ENCODE measurements at places on chromosomes 2 and 18.

DNA sequence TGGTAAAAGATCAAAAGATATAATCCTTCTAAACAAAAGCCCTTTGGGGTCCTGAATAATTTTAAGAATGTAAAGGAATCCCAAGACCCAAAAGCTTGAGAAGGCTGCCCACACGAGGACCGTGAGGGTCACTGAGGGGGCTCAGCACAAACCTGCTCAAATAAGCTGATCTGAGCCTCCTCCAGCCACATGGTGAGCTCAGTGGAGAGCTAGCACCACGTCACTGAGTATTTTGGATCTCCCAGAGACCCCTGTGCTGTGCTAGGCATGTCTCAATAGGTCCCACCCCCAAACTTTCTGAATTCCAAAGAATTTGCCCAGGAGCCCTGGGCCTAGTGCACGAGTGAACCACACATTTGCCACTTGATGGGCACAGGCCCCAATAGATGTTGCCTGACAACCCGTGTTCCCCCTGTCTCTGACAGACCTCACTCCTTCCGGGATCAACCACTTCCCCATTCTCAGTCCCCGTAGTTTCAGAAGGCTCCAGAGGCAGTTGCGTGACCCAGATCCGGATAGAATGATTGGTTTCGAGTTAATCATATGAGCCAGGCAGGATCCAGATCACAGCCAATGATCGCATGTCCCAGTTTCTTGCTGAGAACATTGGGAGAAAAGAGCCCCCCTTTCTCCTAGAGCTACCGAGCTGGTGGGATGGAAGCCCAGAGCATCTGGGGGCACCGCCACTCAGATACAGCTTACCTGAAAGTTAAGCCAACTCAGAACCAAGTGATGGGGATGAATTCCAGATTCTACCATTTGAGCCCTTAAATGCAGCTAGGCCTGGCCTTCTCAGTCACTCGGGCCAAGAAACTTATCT lies 203.8 kb downstream of the TNS1 start:
- DNase-seq = no peak

DNA sequence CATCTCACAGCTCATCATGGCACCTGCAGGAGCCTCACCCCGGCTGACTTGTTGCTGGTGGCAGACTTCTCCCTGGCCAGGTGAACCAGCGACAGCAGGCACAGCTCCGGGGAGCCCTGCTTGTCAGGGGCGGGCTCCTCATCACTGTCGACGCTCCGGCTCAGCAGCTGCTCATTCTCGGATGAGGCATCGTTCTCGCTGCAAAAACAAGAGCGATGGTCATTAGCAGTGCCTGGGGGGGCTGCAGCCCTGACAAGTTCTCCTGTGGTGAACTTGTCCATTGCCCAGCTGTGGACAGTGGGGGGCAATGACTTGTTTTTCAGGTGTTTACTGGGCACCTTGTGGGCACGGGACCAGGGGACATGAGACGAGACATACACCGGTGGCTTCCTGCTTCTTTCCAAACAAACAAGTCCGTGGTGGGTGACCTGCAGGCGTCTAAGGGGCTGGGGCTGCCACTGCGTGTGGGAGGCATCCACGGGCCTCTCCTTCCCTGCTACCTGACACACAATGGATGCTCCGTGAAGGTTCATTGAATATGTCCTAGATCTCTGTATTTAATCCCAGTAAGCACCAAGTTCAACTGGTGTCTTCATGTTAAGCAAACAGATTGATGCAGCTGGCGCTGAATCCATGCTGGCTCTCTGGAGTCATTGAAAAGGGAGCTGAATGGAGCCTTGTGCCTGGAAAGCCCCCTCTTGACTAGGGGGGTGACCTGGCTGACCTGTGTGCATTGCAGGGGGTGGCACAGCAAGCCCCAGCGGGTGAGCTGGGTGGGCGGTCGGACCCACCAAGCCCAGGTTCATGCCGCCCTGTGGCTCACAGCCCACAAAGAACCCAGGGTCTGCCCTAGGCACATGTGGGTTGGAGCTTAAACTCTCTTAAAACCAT lies 81.0 kb downstream of the EDAR start:
- DNase-seq = no peak

- no peak for DNase-seq
Measured at GRCh38 chr18:212780-213179, 54.4 kb downstream of the USP14 start.

DNA sequence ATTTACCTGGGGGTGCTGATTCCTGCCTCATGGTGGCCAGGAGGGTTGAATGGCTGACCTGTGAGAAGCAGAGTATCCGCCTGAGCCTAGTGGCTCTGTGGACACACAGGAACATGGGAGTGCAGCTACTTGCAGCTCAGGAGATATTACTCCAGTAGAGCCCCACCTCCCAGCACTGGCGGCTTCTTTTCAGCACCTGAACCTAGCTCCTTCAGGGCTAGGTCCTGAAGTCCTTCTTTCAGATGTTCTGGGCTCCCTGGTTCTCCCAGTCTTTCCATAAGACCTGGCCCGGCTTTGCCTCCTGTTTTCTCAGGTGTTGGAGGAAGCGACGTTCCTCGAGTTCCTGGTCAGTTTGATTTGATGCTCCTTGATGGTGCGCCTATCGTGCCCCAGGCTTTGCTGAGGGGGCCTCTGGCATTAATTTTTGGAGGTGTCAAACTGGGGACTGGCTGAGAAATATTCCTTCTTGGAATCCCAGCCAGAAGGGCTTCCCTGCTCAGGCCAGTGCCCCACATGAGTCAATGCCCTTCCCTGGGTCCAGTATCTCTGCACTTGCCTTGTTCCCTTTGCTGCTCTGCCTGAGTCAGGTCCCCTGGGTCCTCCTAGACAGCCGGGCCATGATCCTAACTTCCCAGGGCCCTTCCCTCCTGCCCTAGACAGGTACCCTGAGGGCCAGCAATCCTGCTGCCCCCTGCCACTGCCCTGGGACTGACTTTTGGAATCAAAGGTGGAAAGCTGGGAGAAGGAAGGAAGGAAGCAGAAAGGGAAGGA lies 110.7 kb upstream of the HAAO start:
- no peak for DNase-seq

GRCh38 chr2:231929961-231930592 lies 3.9 kb upstream of the NPPC start:
- no peak for DNase-seq

- DNase-seq = peak; percentile 60
Measured at GRCh38 chr2:43218702-43219382, 7.6 kb downstream of the ZFP36L2 start.

- DNase-seq = no peak
Measured at GRCh38 chr2:113009622-113010021, 4.4 kb downstream of the IL36A start.

DNA sequence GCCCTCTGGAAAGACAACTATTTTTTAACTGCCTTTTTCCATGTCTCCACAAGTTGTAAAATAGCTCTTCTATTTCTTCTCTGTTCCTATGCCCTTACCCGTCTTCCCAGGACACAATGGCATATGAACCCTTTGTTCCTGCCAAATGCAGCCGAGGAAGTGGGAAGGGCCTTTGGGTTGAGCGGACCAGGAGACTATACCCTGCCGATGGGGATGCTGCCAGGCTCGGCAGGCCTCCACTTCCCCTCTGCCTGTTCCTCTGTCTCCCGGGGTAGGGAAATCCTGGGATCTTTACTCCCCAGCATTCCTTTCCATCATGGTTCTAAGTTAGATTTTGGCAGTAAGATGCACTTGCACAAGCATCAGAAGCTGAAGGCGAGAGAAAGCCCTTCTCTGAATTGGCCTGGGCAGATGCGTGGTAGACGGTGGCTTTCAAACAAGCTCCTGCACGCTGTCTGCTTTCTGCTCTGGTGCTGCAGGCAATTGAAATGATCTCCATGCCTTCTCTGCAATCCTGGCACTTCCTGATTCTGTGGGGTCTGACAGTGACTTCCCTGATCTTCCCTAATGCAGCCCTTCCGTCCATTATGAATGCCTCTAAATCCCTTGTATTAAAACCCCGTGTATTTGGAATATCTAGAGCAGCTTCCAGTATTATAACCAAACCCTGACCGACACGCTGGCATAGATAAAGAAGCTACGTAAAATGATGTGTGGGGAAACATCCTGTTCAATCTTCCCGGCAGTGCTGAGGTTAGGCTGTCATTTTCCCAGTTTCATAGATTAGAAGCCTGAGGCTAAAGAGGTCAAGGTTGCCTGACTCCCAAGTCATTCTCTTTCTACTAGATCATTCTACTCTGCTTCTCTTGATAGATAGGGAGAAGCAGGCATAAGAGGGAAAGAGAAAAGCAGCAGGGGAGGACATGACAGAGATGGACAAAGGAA lies 69.8 kb downstream of the MCFD2 start:
- no peak for DNase-seq

GRCh38 chr2:202822411-202822810 lies 49.2 kb downstream of the ICA1L start:
- no peak for DNase-seq

DNA sequence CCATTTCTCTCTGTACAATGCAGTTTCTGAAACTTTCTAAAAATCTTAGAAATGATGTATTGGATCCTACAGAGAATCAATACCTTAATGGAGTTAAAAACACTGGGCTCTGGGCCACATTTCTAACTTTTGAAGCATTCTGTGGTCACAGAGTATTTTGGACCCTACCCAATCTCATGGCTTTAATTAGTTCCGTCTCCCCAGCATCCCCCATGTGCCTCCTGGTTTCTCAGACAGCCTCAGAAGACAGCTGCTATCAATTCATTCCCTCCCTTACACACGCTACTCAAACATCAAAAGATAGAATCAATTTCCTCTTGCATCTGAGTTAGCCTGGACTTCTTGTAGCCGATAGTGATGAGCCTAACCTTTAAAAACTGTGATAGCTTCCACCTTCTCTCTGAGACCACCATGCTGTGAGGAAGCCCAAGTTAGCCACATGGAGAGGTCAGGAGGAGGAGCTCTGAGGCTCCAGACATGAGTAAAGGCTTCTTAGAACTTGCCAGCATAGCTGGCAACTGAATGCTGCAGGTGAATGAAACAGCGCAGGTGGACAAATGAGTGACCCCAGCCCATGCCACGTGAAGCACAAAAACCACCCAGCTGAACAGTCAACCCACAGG lies 10.4 kb downstream of the ADCY3 start:
- no peak for DNase-seq

DNA sequence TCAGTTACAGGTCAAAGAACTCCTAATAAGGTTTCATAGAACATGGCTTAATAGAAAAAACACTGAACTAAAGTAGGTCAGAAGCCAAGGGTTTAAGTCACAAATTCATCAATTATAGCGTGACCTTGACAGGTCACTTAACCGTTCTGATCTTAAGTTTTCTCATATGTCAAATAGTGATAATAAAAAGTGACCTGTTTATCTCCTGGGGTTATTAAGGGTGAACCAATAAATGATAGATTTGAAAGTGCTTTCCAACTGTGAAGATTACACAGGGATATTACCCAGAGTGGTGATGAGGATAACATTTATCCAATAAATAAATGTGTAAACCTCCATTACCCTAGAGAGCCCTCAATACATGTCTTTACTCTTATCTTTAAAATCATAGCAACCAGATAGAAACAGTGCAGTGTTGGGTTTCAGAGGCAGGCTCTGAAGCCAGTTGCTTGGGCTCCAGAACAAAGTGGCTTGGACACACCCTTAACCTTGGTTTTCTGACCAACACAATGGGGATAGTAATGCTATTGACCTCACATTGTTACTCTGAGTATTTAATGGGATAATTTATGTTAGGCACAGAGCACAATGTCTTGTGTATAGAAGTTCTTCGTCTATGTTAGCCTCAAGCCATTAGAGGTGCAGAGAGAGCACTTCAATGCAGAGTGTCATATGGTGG lies 48.6 kb downstream of the KLHL14 start:
- no peak for DNase-seq
